ENCODE measurements at places on chromosomes 4 and X.

DNA sequence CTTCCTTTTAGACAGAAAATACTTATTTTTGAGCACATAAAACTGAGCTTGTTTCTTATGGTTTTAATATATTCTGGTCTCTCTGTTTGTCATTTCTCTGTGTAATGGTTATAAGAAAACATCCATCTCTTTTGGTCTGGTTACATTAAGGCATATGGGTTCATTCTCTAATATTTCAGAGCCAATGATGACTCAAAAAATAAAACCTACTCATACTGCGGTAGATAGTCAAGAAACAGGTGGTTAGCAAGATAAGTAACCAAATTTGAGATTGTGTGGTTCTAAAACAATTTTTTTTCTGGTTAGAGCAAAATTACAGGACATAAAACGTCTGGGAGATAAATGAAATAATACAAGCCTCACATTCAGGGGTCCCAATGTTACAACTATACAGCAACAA, 654.5 kb downstream of the STIM2 start:
- no peak for DNase-seq

DNA sequence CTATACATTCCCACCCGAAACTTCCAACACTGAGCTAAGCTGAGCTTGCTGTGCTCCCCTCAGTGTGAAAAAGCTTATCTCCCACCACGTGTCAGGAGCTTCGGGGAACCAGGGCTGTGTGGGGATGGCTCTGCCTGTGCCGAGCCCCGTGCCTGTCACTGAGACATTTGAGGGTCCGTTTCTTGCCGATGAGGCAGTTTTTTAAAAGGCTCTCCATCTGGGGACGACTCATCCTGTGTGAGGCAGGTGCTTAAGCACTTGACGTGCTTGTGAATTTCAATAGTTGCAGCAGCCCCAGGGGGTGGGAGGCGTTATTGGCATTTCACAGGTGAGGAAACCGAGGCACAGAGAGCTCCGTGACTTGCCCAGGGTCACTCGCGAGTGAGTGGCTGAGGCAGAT, 151.8 kb downstream of the STOX2 start:
- DNase-seq, result no peak

- no peak for DNase-seq
These were observed 177.7 kb upstream of the PPARGC1A start for GRCh38 chr4:24067367-24068193.

- no peak for DNase-seq
These were observed 86.3 kb upstream of the MYOZ2 start for GRCh38 chr4:119049342-119049741.

DNA sequence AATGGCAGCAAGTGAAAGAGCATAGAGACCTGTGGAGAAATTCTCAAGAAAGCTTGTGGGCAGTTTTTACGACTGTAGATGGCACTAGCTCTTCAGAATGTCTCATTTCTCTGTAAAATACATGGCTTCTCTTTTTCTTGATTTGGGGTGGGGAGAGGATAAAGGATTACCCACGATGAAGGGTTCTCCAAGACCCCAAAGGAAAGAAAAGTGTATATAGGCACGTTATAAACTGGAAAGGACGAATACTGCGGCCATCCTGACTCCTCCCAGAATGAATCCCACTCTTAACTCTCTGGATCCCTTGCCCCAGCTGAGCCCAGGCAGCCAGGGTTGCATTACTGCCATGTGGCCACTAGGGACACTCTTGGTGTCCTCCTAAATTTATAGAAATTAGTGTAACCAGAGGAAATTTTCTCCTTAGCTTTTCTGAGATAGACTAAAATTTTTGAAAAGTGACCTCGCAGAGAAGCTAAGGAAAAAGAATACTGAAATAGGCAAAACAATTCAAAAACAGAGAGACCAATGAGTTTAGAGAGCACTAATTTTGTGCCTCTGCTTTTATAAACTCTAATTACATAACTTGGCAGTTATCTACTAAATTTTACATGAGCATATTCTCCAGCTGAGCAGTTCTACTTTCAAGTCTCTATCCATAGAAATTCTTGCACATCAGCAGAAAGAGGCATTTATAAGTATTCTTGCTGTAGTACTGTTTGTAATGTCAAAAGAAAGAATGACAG, 37.8 kb upstream of the PCDH19 start:
- DNase-seq, result peak; percentile 15
